ENCODE measurements at places on chromosomes 5 and 9.

GRCh38 chr5:42502613-42503470, 79.6 kb downstream of the GHR start:
- no peak for DNase-seq

GRCh38 chr9:33234511-33235467, 5.2 kb upstream of the SPINK4 start:
- no peak for DNase-seq

DNA sequence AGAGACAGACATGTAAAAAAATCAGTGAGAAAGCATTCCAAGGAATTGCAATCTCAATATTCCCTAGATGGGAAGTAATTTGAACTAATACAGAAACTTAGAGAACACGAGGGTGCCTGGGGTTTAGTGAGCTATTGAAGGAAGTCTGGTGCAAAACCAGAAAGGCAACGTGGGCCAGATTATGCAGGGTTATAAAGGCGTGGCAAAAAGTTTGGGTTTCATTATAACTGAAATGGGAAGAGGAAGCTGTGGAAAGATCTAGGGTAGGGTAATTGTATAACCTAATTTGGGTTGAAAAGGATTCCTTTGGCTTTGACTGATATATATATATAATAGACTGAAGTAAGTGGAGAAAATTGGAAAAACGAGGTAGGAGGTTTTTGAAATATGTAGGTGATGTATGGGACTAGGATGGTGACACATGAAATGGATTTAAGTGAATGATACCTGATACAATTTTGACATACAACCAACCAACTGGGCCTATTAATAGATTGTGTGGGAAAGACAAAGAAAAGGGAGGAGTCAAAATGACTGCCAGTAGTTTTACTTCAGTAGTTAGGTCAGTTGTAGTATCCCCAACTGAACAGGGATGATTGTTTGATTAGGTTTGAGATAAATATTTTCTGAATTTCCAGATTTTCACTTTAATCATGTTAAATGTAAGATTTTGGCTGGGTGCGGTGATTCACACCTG, 65.3 kb downstream of the FAM174A start:
- no peak for DNase-seq

DNA sequence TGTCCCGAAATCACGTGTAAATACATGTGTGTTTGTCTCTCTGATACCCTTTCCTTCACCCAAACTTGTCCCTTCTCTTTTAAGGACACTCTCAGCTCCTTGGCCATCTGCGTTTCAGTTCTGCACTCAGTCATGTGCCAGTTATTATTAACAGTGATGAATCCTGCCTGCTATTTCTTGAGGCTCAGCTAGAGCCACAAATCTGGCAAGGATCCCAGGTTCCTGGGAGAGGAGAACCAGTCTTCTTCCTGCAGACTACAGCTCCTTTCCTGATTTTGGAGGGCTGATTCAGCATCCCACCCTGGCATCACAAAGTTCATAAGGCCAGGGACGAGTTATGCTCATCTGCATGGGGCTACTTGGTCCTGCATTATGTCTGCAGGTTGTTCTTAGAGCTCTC, 5.6 kb downstream of the MAMDC2 start:
- DNase-seq = peak; percentile 22

GRCh38 chr5:103041071-103041676, 78.8 kb downstream of the GIN1 start:
- peak; percentile 18 for DNase-seq

- no peak for DNase-seq
These were observed 33.9 kb downstream of the MAN2A1 start for GRCh38 chr5:109723606-109724005.

- DNase-seq = peak; percentile 93
These were observed 10.6 kb downstream of the PRR7 start for GRCh38 chr5:177456976-177457851.

DNA sequence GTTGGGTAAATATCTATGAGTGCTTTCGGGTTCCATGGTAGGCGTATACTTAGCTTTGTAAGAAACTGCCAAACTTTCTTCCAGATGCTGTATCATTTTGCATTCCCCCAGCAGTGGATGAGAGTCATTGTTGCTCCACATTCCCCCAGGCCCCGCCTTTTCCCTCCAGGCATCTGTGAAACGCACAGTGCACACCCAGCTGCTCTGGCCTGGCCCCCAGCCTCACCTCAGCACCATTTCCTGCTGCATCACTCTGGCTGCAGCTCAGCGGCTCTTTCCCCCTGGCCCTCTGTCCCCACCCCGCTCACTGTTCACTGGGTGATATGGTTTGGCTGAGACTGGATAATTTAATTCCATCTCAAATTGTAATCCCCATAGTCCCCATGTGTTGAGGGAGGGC, 76.6 kb upstream of the SPTLC1 start:
- DNase-seq = peak; percentile 42

- no peak for DNase-seq
These were observed 7.7 kb upstream of the TMEFF1 start for GRCh38 chr9:100465274-100465673.

DNA sequence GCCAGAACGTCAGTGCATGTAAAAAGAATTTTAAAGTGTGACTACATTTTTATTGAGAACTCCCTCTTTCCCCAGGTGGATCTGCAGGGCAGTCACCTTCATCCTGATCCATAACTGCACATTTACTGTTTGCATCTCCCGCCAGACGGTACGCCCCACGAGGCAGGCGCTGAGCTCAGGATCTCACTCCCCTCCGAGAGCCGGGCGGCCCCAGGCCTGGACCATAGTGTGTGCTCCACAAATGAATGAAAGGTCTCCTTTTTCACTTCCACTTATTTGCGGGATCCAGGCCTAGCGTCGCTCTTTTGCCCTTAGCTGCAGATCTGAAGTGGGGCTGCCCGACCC, 378 bp downstream of the DROSHA start:
- DNase-seq = no peak

DNA sequence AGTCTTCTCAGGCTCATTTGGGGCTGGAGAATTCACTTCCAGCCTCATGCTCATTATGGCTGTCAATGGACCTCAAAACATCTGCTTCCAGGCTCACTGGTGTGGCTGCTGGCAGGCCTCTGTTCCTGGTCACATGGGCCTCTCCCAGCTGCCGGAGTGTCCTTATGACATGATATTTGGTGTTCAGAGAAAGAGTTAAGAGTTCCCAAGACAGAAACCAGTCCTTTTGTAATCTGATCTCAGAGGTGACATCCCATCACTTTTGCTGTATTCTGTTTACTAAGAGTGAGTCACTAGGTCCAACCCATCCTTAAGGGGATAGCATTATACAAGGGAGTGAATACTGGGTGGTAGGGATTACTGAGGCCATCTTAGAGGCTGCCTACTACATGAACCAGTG, 104.6 kb downstream of the CACNA1B start:
- DNase-seq = no peak

GRCh38 chr9:123929177-123929869, 603 bp downstream of the DENND1A start:
- no peak for DNase-seq

DNA sequence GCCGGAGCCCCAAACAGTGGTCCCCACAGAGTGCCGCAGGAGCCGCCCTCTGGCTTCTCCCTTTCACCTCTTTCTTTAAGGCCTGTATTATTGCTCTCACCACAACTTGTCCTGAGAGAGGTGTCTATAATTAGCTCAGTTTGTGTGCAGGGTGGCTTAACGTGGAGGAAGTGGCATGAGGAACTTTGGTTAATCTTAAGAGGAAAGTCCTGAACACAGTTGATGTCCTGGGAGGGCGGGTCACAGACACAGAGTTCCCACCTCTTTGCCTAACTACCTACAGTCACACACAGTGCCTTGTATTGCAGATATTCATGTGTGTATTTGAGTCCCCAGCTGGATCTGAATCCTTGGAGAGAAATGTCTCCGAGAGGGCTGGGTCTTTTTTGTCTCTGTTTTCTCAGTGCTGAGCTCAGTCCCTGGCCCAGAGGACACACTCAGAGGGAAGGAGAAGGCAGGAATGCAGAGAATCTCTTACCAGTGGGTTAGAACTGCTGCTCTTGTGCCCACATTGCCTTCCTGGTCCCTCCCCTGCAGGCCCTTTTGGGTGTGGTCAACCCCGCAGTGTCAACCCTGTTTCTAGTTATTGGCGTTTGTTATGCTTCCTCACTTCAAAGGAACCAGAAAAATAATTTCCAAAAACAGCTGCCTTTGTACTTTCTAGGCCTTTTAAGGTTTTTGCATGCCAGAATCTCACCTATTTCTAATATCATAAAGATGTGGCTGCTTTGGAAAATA, 392.5 kb downstream of the KDM4C start:
- no peak for DNase-seq

- no peak for DNase-seq
These were observed 123.1 kb downstream of the PDE8B start for GRCh38 chr5:77333451-77334123.

- no peak for DNase-seq
These were observed 411.0 kb downstream of the MAT2B start for GRCh38 chr5:163916376-163916775.

DNA sequence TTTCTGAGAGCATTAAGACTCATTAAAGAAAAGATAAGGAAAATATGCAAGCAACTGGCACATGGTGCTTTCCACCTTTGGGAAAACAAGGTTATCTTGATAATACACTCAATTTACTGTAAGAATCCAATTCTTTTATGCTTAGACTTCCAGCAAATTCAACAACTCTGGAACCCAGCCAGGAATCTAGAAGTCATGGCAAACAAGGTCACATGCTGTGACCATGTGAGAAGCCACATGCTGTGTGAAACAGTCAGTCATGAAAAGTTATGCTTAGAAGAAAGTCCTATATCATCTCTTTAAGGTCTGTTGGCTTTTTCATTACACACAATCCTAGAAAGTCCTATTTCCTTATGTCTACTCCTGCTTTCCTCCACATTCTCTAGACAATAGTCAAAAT, 581.8 kb upstream of the C9orf72 start:
- no peak for DNase-seq

GRCh38 chr5:138831703-138832102, 43.4 kb downstream of the LRRTM2 start:
- DNase-seq = no peak

DNA sequence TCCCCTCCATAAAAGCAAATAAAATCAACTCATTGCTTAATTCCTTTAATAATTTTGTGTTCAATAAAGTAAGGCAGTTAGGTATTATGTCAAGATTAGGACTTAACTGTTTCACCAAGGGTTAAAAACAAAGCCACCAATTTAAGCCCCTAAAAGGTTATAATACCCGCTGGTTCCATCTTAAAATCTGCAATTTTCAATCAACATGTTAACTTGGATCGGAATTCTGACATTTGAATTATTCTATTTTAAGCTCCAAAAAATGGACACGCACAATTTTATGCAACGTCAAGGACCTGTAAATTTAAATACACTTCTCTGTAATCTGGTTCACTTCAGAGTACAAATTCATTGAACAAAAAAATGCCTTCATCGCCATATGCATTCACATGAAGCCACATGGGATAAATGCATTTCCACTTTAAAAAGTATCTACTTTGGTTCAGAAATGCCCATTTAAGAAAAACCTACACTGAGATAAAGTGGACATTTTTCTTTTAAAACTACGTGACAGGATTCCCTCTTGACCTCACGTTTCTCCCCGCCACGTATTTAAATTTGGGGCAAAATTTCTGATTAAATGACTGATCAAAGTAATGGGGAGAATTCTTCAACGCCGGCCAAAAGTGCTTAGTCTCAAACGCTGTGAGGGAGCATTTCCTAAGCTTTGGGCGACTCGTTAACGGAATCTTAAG, 721 bp downstream of the GIN1 start:
- DNase-seq = no peak

DNA sequence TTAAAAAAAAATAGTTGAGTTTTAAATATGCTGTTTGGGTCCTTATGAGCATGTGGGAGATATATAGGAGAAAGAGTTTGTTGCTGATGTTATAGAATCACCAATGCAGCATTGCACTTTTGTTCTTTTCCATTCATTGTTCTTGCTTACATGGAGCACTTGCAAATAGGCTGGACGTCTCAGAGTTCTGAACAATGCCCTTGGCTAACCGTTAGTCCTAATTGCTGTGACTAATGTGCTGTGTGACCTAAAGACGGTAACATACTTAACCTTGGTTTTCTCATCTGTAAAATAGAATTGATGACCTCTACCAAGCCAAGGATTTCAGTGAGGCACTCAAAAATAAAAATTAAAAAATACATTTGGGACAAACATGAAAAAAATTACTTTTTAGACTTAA, 29.8 kb downstream of the PIK3R1 start:
- no peak for DNase-seq

GRCh38 chr5:126811515-126812198, 34.7 kb downstream of the LMNB1 start:
- no peak for DNase-seq

DNA sequence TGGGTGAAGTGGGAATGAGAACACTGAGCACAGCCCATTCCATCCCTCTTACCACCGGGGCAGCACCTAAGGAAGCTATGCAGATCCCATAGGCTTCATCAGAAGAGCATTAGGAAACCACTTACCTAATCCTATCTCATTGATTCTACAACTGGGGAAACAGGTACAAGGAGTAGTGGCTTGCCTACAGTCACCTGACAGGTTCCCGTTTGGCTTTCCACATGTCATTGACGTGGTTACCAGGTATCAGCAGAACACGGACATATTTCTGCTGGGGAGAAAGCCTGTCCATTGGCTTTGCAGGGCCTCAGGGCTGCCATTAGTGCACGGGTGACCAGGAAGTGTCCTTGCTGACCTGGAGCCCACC, 11.3 kb downstream of the AFAP1L1 start:
- DNase-seq = no peak

GRCh38 chr9:92804727-92805126, 40.1 kb upstream of the BICD2 start:
- DNase-seq = no peak

DNA sequence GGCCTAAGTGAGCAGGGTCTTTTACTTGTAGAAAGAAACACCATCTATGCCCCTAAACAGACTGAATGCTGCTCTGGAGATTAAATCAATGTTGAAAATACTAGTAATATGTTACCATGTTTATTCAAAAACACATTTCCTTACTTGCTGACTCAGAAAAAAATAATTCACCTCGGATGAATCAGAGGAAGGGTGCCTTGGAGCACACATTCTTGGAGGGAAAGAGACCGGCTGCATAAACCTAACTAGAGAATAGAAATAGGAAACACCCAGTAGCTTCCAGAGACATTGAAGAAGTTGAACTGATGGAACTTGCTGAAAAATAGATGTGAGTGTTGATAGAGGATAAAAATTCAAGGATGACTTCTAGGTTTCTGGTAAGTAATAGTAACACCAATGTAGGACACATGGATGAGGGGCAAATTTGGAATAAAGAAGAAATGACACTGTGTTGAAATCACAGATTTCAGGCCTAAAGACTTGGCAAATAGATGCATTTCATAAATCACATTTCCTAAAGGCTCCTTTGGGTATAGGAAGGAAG, 76.9 kb upstream of the MINAR2 start:
- DNase-seq = no peak

Measured in AG09319 (cell line).